ENCODE measurements at places on chromosomes 2 and 18.

GRCh38 chr2:43977677-43978375 lies 18.0 kb downstream of the LRPPRC start:
- no peak for DNase-seq

- DNase-seq: no peak
These were observed 30.4 kb downstream of the MYCN start for GRCh38 chr2:15970701-15971100.

DNA sequence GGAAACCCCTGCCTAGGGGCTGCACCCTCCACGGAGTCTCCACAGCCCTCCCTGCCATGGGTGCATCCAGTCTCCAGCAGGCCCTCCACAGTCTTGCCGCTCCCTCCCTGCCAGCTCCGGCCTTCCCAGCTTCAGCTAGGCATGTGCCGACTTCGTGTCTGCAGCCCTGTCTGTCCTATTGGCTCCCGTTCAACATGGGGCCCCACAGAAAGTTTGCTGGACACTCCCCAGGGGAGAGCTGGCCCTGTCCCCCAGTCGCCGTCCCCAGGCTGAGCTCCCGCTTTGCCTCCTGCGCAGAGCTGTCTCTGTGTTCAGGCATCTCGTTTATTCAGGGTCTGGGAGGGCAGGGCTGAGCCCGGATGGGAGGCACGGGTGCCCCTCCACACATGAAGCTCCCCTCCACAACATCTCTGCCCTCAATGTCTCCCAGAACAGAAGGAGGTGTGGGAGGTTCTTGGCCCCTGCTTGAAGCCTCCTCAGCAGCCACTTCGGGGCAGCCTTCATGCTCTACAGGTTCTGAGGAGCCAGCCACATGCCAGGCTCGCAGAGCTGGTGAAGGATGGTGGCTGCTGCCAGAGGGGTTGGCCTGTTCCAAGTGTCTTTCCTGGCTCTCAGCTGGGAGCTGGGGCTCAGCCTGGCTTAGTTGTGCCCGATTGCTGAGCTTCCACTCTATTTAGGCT lies 120.1 kb upstream of the PXDN start:
- no peak for DNase-seq

DNA sequence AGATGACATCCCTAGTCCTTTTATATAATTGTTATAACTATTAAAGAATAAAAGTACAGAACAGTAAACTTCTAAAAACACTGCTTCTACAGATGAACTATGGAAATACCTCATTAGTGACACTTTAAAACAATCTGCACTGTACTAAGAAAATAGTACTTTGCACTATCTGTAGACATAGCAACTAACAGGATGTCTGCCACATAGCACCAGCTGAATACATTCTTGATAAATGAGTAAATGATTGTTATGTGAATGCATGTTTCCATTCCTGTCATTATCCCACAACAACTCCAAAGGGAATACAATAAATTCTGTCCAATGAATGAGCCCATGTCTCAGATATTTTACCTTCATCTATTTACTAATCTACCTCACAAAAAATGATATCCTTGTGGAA lies 115.3 kb upstream of the SLC35G4 start:
- DNase-seq: no peak

DNA sequence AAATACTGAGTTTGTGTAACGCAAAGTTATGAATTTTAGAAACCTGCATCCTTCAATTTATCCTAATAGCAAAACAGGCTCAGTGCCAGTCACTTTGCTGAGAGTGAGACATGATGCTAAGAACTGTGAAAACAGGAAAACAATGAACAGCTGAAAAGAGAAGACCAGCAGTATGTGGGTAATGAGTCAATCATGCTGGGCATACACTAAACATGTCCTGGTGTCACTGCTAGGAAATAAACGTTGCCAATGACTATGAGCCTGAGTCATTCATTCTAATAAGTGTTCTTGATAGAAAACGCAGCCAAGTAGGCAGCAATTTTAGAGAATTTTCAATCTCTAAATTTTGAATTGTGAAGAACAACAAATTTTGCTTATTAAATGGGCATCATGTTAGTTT lies 237.3 kb downstream of the GALR1 start:
- DNase-seq: no peak

DNA sequence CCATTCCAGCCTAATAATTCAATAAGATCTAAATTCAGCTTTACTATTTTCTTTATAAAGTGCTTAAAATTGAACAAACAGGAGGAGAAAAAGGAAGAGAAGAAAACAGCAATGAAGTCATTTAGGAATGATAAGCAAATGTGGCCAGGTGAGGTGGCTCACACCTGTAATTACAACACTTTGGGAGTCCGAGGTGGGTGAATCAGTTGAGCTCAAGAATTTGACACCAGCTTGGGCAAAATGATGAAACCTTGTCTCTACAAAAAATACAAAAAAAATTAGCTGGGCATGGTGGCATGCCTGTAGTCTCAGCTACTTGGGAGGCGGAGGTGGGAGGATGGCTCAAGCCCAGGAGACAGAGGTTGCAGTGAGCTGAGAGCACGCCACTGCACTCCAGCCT lies 129.0 kb downstream of the CAMKMT start:
- DNase-seq: no peak

DNA sequence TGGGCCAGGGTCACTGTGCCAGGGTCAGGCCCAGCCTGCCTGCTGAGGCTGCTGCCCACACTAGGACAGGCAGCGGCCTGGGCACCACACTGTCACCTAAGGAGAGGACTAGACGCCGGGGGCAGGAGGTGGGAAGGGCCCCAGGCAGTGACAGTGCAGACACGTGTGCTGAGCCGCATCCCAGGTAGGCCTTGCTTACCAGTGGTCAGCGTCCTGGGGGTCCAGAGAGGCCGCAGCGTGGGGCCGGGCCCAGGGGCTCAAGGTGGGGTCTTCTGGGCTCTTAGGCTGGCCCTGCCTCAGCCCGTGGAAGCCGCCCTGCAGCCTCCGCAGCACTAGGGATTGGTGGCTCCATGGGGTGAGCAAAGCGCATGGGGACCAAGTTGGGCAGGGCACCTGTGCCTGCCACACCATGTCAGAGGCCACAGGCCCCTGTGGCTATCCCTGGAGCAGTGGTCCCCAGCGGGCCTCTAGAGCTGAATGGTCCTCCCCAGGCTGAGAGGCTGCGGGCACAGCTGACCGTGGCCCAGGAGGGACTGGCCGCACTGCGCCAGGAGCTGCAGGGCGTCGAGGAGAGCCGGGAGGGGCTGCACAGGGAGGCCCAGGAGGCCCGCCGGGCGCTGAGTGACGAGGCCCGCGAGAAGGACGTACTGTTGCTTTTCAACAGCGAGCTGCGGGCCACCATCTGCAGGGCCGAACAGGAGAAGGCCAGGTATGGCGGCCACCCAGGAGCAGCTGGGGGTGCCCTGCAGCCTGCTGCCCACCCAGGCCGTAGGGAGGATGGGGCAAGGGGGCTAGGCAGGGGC lies 35.2 kb upstream of the SNED1 start:
- DNase-seq: no peak

GRCh38 chr2:129056309-129056958 lies 737.8 kb upstream of the HS6ST1 start:
- DNase-seq: no peak
